ENCODE measurements at places on chromosomes 5 and 9.

GRCh38 chr9:91395106-91395552, 28.5 kb downstream of the NFIL3 start:
- peak; percentile 71 for DNase-seq

GRCh38 chr9:34929506-34930102, 28.5 kb upstream of the PHF24 start:
- peak; percentile 39 for DNase-seq

DNA sequence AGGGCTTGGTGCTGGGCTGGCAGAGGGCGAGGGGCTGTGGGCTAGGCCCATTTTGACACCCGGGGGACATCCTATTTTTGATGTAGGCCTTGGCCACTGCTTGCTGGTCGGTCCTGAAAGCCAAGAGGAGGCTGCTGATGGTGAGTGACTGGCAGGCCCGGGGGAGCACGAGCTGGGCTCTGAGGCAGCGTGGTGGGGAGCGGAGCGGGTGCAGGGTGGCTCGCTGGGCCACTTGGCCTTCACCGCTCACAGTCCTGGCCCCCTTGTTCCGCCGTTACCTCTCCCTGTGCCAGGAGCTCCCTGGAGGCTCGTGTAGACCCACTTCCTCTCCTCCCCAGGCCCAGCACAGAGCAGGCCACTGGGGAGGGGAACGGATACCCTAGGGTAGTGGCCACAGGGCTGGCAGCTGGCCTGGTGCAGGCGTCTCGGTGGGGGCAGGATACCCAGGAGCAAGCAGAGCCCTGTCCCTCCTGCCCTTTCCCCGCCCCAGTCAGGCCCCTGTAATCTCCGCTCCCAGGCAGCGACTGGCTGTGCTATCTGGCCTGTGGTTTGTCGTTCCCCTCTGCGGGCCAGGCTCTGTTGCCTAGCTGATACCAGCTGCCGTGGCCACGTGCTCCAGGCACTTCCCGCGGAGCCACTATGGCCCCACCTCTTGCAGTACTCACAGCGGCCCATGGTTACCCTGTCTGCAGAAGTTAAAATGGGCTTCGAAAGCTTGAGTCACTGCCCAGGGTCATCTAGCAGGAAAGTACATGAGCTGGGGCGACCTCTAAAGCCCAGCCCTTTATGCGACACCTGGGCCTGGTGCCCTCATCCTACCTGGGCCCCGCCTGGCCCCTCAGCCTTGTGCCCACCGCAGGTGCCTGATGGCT, 11.7 kb upstream of the DOLPP1 start:
- DNase-seq = no peak

GRCh38 chr9:108815156-108815555, 40.6 kb downstream of the ACTL7B start:
- DNase-seq = no peak

DNA sequence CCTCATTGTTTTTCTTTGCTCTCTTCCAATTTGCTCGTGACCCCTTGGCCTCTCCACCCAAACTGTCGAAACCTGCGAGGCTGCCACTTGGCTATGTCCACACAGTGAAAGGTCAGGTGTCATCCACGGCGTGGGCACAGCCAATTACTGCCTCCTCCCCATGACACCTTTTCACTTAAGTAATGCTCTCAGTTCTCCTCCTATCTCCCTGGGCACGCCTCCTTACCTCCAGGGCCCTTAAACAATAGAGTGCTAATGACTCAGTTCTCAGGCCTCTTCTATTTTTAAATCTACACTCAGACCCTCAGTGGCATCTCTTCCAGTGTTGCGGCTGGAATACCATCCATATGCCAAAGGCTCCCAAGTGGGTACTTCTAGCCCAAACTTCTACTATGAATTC, 256.8 kb downstream of the ROR2 start:
- no peak for DNase-seq

DNA sequence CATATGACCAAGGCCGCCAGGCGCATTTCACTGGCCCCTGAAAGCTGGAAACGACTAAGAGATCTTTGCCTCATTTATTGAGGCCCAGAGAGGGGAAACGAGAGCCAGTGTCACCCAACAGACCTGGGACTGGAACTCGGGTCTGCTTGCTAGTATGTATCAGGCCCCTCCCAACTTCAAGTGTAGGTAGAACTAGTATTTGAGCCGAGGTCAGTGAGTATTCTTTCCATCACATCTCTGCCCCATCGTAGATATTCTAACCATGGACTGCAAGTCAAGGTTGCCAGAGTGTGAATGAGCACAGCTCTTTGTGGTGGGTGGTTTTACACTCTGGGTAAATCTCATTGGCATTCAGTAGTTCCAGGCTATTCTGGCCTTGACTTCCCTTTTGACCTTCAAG, 42.2 kb downstream of the GPR107 start:
- no peak for DNase-seq
